ENCODE measurements at places on chromosomes 5 and 9.

GRCh38 chr9:130934702-130935647 is 4.1 kb downstream of the FIBCD1 start:
- no peak for DNase-seq

DNA sequence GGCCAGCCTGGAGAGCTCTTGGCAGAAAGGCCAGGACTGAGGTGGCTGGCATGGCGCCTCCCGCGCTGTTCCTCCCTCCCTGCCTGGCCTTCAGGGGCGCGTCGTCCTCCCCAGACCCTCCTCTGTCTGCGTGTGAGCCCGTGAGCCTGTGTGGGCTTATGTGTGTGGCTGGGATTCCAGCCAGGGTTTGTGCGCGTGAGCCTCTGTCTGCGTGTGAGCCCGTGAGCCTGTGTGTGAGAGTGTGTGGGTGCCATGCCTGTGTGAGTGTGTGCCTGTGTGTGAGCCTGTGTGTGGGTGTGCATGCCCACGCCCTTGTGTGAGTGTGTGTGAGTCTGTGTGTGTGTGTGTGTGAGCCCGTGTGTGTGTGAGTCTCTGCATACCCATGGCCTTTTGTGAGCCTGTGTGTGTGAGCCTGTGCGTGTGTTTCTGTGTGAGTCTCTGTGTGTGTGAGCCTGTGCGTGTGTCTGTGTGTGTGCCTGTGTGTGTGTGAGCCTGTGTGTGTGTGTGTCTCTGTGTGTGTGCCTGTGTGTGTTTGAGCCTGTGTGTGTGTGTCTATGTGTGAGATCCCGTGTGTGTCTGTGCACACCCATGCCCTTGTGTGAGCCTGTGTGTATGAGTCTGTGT is 13.0 kb downstream of the RXRA start:
- no peak for DNase-seq

DNA sequence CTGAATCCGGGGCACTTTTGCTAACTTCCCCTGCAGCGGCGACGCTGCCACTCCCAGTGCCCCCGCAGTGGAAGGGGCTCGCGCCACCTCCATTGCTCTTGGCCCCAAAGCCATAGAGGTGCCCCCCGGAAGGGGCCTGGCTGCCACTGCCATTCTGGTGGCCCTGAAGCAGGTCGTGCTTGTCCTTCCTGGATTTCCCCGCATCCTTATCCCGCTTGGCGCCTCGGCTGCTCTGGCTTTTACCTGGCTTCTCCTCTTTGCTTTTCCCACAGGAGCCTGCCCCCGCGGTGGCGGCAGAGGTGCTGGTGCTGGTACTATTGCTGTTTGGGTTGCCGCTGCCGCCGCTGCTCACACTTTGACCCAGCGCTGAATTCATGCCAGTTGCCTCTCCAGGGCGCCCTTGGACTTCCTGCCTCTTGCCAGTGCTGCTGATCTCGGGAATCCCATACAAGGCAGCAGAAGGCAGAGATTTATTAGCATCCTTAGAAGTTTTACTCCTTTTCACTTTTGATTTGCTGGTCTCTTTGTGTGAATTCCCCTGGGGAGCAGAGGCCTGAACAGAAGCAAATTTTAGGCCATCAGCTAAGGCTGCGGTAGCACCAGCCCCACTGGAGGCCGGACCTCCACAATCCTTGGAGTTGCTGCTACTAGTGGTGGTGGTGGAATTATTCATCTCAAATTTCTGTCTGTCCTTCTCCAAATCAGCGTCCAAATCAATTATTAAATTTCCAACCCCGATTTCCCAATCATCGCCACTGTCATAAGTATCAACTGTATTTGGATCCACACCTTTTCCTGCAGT is 2.1 kb downstream of the ZNF608 start:
- DNase-seq: no peak

- no peak for DNase-seq
Measured at GRCh38 chr5:176170084-176170483, 68.1 kb upstream of the SIMC1 start.

DNA sequence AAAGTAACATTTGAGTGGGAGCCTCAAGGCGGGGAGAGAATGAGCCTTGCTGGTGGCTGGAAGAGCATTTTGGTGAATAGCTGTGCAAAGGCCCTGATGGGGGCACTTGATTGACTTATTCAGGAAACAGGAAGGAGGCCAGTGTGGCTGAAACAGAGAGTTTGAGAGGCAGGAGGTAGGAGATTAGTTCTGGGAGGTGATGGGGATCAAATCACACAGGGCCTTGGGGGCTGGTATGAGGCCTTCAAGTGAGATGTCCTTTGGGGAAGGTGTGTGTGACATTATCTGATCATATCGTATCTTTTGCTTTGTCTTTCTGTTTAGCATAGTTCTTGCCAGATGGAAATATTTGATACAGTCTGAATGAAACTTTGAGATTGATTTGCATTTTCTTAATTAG is 172.3 kb downstream of the TENT4A start:
- DNase-seq: no peak

GRCh38 chr9:78866207-78867132 is 569.5 kb downstream of the PSAT1 start:
- no peak for DNase-seq

GRCh38 chr5:32814620-32815019 is 103.5 kb downstream of the NPR3 start:
- DNase-seq: no peak

DNA sequence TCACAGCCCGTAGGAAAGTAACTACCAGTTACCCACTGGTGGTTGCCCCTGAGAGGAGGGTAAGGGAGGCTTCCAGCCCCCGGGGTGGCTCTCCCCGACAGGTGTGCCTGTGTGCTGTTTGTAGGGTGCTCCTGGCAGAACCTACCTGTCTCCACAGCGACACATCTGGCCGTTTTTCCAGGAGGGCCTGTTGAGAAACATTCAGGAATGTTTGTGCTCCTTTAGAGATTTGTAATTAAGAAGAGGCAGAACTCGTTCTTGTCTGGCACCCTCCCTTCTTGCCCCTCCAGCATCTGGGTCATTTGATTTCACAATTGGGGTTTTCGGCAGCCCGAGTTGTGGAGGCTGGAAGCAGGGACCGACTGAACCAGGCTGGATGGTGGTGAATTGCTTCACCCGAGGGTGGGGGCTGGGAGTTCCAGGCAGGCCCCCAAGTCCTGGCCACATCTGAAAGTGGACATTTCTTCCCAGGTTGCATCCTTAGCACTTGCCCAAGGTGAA is 74.2 kb downstream of the WWC1 start:
- no peak for DNase-seq

DNA sequence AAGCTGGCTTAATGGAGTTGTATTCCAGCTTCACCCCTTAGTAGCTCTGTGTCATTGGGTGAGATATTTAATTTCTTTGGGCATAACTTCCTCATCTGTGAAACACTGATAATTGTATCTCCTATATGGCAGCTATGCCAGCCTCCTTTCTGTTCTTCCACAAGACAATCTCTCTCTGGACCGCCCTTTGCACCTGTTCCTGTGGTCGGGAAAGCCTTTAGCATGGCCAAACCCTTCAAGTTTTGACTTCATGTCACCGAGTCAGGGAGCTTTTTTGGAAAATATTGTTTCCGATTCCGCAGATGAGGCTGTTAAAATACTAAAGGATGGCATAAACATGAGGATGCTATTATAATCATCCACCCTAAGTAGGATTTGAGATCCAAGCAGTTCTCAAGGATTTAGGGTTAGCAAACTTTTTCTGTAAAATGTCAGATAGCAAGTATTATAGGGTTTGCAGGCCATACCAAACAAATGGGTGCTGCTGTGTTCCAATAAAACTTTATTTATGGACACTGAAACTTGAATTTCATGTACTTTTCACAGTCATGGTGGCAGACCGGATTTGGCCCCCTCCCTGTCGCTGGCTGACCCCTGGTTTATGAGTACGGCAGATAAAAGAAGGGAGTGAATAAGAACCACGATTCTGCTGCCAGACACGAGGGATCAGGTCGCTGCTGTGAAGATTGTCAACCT is 695 bp upstream of the NDFIP1 start:
- no peak for DNase-seq

DNA sequence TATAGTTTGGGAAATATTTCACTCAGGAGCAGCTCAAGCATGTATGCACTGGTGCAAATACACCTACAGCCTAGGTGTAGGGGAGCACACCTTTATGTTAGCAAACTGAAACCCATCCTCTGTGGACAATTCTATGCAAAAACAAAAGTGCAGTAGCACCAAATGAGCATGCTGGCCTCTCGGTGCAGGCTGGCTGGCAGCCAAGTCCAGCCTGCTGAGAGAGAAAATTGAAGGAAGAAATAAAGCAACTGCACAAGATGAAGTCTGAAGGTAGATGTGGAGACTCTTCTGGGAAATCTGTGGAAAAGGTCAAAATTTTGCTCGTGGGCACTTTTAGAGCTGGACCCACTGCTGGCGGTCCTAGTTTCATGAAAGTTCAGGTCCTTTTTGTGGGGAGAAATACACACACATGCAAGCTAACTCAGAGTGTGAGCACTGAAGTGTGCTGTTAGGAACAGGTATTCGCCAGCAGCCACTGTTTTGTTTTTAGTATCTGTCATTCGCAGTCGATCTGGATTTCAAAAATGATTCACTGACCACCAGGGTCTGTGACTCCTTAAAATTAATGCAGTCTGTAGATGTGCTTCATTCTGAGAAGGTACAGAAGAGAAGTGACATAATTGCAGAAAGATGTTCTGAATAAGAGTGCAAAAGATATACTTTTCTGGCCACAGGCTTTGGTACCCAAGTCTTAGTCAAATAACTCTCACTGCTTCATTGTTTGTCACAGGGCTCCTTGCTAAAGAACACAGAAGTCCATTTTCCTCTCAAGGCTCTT is 281.7 kb downstream of the PARP8 start:
- no peak for DNase-seq

DNA sequence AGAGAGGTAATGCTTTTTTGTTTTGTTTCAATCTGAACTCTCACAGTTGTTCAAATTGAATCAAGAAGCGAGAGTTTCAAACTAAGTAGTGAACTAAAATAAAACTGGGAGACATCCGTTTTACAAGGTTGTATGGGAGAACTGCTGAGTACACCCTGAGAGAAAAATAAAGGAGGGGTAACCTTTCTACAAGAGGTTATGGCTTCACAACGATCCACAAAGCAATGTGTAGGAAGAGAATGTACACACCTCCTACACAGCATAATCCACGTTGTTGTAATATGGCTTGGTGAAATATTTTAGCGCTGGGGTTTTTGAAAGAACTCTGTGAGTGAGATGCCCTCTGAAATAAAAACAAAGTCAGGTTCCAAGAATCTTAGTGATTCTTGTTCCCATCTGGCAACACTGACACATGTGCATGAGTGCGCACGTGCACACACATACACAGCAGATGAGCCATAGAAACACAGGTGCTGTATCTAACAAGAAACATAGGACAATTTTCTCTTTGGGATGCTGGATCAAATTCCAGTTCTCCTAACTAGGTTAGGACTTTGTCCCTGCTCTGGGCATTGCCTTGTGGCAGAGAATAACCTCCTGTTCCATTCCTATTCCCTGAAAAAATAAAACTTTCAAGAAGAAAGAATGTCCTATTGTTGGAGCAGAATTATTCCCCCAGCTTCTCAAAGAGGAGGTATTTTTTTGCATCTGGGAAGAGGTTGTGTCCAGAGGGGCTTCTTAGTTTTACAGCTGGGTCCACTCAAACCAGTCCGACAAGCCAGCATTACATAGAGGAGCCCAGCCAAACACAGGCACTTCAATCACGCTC is 94.5 kb upstream of the EFNA5 start:
- no peak for DNase-seq

DNA sequence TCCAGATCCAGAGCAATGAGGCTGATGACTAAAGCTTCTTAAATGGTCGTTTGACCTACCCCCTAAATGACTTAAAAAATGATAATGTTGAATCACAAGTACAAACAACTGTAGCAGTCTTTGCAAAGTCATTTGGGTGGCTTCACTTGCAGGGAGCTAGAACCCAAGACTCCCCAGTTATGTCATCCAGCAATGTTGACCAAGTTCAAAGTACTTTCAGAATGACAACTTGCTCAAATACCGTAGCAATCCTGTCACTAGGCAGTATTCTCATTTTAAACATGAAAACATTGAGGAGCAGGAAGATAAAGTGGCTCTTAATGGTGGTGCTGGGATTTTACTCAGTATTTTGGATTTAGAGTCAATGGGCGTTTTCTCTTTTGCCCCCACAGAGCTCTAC is 1217.0 kb upstream of the DMAC1 start:
- no peak for DNase-seq

DNA sequence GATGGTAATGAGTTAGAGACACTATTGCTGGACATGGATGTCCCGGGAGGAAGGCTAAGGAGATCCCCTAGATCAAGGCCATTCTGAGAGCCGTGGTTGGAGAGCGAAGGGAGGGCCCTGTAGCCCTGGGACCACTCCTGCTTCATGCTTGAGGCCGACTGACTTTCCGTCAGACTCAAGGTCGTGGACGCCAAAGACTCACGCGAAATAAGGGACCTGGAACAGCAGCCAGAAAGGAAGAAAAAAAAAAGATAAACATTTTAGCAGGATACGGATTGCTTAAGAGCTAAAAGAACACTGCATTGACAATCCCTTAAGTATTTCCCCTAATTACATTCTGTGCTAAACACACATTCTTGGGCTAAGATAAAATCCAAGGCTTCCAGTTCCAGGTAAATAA is 181.2 kb downstream of the GLIS3 start:
- DNase-seq: no peak

DNA sequence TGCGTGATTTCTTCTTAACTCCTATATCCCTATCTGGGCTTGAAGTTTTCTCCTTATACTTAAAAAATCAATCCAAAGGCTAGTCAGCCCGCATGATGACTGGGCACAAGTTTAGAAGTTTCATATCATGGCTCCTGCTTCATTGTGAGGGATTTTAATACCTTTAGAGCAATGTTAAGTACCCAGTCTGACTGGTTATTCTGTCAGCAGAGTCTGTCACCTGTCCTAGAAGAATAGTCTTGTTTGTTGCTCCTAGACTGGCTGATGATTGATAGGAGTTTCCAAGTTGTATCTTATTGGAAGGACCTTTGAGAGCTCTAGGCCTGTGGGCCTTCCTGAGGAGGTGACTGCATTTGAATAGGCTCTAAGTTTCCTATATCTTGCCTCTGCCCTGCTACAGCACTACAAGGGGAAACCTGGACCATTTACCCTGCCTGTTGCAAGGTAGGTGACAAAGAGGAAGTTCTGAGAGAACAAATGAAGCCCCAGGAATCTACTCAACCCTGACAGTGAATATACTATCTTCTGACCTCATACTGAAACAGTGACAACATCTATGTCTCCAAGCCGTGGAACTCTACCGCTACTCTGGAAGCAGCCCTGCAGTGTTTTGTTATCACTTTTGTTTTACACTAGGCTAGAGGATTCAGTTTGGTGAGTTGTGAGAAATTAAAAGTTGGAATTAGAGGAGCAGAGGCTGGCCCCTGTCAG is 66.5 kb downstream of the F2RL2 start:
- no peak for DNase-seq

All from activated naive CD4-positive, alpha-beta T cell treated with anti-CD3 and anti-CD28 coated beads, Interleukin-2, amount 50 U/mL, for 16 hours (primary cell).